Lung (tissue), 17 donors: ENCODE measurements at places on chromosomes 1 and 21.

GRCh38 chr1:47924270-47925048 is 72.7 kb downstream of the TRABD2B start:
- no peak for DNase-seq

- no peak for DNase-seq
Measured at GRCh38 chr1:236009191-236009590, 55.7 kb downstream of the NID1 start.

- no peak for DNase-seq
Measured at GRCh38 chr1:69755647-69756046, 187.9 kb downstream of the LRRC7 start.

GRCh38 chr1:234683127-234683860 is 73.3 kb upstream of the IRF2BP2 start:
- no peak for DNase-seq

GRCh38 chr21:33293811-33294216 is 27.6 kb downstream of the IL10RB start:
- peak; percentile 33 for DNase-seq

DNA sequence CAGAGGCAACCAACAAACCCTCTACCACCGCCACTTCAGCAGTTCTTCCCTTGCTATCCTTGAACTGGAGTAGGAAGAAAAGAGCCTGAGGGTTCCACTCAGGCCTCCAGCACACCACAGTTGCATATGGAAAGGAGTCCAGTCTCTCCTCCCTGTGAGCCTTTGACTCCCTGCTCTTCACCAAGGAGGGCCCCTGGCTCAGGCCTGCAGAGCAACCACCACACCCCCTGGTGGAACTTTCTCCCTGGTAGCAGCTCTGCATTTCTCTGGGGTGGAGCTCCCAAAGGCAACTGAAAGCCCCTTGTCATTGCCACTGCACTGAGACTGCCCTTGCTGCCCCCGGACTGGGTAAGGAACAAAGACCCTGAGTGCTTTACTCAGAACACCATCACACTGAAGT is 1021.5 kb upstream of the ADGRL2 start:
- no peak for DNase-seq

DNA sequence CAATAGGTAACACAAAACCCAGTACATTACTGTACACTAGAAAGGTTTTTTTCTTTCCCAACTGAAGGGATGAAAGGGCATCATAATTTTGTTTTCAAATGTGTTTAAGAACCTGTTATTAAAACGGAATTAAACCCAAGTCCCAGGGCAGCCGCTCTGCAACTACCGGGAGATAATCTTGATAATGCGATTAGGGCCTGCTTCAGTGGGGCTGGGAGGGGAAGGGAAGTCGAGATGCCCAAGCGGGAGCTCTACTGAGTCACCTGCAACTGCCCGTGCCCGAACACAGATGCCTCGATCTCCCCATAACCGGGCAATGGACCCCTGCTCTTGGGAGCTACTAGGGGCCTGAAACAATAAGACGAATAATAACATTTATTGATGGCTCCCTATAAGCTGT is 61.4 kb downstream of the KAZN start:
- DNase-seq, result no peak

GRCh38 chr1:29532285-29532684 is 296.0 kb downstream of the PTPRU start:
- DNase-seq, result no peak

DNA sequence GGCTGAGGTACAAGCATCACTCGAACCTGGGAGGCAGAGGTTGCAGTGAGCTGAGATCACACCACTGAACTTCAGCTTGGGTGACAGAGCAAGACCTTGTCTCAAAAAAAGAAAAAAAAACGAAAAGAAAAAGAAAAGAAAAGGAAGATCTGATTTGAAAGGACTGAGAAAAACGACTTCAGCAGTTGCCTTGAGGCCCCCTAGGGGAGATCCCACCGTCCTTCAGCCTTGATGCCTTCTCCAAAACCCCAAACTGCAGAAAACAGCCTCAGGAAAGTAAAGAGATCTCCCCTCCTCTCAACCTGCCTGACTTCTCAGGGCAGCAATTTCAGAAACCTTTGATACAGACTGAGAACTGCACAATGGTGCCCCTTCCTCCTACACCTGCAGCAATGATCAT is 50.9 kb upstream of the BCAR3 start:
- no peak for DNase-seq

- DNase-seq, result no peak
Measured at GRCh38 chr1:151711044-151711800, 5.4 kb downstream of the CELF3 start.

GRCh38 chr1:203177036-203177405 is 1.4 kb upstream of the MYBPH start:
- DNase-seq, result no peak

- no peak for DNase-seq
Measured at GRCh38 chr1:203567596-203567995, 59.0 kb upstream of the ATP2B4 start.

DNA sequence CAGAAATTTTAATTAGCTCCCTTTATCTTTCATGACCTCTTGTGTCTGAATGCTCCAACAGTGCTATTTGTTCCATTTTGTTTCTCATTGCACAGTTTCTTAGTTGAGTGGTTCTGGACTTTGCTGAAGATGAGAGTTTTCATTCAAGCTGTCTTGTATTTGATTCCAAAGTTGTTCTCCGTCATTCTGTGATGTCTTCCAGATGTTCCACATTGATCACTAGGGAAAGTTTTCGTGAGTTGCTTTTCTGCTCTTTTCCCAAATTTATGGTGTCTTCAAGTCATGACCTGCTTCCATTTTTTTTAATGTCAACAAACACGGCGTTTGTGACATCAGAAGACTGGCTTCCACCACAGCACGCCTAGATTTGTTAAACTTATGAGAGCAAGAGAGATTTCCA is 575.5 kb downstream of the MRPL39 start:
- DNase-seq, result no peak

DNA sequence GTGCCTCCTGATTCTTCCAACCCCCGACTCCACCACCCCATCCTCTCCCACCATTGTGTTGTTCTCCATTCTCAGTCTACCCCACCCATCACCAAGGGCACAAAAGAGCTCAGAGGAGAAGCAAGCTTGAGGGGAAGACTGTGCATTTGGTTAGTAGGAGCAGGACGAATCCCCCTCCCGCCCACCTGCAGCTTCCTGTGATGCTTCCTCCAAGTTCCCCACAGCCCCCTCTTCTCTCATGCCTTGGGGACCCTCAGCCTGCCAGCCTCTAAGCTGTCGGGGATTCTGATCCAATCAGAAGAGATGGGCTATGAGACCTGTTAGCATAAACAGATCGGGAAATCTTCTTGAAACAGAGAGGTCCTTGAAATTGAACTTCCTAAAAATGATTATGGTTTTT is 22.2 kb upstream of the CAPZB start:
- no peak for DNase-seq

- DNase-seq, result peak; percentile 92
Measured at GRCh38 chr1:52055066-52055865, at the start of gene TXNDC12. TSS of gene TXNDC12 (minus strand) at chr1:52055191. CDS start at chr1:52055096, 95 bp downstream.

GRCh38 chr1:246566813-246567645 is 773 bp downstream of the CNST start:
- DNase-seq, result peak; percentile 44

DNA sequence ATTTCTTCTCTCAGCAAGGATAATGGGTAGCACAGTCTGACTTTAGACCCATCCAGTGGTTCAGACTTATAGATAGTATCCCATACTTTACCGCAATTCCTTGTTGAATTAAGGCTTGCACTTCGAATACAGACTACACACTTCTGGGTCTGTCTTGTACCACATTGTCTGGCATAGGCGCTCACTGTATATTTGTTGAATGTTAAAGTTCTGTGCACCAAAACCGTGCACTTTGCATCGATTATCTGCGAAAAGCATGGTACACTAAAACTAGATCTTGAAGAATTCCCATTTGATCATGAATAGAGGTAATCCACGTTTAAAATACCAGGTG is 556 bp upstream of the RYR2 start:
- DNase-seq, result no peak

DNA sequence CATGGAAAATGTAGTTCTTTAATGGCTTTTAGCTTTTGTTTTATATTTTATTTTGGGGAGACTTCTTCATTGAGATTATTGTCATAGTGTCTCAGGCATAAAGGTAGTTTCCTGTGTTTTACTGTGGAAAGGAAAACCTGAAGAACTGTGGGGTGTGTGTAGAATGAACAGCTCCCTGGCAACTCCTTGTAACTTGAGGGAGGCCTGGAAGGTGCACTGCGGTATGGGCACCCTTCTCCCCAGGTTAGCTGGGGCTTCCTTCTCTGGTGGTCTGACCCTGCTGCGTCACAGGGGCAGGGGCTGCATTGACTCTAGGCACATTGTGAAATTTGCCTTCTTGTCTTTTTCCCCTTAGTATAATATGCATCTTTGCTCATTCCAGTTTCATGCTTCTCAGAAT is 1.7 kb downstream of the ATP1B1 start:
- DNase-seq, result no peak

DNA sequence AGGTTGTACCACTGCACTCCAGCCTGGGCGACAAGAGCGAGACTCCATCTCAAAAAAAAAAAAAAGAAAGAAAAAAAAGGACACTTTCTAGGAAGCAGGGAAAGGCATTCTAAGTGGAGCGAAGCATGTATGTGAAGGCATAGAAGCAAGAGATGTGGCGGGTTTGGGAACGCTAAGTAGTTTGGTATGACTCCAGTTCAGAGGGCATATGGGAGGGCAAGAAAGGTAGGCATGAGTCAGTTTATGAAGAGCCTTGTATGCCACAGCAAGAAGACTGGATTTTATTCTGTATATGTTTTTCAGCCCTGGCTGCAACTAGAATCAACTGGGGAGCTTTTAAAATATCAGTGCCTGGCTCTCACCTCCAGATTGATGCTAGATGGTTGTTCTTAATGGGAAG is 4.4 kb upstream of the ELOVL1 start:
- DNase-seq, result no peak

- DNase-seq, result no peak
Measured at GRCh38 chr1:19785660-19786059, 14.1 kb downstream of the TMCO4 start.

DNA sequence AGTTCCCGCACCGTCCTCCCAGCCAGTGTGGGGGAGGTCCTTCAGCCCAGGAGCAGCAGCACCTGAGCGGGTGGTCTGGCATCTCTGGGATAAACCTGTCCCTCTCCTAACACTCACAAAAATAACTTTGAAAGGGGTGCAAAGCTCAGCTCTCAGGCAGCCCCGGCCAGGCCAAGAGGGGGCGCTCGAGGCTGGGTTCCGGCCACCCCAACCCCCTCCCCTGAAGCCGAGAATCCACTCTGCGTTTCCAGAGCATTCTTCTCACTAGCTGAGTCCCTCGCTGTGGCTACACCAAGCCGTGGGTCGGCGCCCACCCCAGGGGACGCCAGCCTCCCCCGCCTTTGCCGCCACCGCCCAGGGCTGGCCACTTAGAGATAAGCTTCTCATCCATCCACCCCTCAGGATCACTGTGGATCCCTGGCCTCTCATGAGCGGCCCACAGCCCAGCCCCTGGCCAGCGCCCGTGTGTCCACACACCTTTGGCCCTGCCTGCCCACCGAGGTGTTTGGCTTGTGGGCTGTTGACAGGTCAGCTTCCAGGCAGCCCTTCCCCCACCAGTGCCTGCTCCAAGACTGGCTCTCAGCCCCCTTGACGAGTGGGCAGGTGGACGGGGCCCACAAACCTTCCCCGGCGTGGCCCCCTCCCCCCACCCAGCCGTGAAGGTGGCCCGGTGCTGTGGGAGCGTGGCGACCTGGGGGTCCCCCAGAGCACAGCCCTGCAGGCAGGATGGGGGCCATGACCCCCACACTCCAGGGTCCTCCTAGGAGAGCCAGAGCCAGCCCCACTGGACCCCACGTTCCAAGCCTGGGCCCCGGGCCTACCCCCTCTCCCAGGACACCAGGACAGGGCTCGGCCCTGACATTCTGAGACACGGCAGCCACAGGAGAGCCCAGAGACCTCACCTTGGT is 1.9 kb downstream of the FTCD start:
- DNase-seq, result peak; percentile 77

DNA sequence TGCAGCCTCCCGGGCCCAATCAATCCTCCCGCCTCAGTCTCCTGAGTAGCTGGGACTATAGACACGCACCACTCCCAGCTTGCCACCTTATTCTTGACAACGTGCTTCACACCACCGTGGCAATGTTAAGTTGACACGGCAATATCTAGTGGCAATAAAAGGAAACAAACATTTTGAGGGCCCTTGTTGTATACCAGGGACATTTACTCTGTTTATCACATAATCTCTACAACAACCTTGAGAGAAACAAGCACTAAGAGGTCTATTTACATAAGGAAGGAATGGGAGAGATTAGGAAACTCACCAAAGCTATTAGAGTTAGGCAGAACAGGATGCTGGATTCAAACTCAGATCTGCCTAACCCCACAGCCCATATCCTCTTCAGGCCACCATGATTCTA is 3.1 kb downstream of the KLHDC8A start:
- no peak for DNase-seq

DNA sequence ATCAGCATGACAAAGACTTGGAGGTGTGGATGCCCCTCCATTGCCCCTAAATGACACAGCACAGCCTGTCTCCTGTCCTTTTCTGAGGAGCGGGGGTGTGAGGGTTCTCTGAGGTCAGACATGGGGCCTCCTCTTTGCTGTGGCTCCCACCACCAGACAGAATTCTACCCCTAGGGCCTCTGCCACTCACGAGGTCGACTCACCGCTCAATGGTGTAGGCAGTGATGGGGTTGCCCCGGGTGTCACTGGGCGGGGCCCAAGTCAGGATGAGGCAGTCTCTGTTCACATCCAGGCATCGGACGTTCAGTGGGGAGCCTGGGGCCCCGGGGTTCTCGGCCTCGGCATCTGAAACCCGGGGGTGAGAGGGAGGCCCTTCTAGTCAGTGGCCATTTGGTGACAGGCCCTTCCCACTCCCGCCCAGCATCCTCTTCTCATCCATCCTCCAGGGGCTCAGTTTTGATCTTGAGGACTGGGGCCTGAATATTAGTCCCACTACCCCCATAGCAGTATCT is 19.9 kb downstream of the MYOM3 start:
- no peak for DNase-seq

DNA sequence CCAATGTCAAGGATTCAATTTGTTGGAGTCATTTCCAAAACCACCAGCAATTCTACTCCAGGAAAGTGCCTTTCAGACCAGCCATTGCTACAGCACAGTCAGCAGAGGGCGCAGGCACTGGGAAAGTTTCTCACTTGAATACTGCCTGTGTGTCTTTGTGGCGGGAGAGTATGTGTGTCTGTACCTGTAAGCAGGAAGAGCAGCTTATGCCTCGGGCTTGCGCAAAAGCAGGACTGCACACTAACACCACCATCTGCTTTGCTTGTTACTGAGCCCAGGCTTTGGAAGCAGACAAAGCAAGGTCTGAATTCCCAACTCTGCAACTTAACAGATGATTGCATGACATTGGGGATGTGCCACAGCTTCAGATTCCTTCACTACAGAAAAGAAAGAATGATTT is 7.0 kb upstream of the CTSE start:
- DNase-seq, result peak; percentile 58

- no peak for DNase-seq
Measured at GRCh38 chr1:228061411-228062084, 21.0 kb upstream of the ARF1 start.

GRCh38 chr1:84506729-84507453 is 510 bp upstream of the GNG5 start:
- DNase-seq, result no peak
